NCI-H345 (cell line): ENCODE measurements at places on chromosomes 4 and X.

DNA sequence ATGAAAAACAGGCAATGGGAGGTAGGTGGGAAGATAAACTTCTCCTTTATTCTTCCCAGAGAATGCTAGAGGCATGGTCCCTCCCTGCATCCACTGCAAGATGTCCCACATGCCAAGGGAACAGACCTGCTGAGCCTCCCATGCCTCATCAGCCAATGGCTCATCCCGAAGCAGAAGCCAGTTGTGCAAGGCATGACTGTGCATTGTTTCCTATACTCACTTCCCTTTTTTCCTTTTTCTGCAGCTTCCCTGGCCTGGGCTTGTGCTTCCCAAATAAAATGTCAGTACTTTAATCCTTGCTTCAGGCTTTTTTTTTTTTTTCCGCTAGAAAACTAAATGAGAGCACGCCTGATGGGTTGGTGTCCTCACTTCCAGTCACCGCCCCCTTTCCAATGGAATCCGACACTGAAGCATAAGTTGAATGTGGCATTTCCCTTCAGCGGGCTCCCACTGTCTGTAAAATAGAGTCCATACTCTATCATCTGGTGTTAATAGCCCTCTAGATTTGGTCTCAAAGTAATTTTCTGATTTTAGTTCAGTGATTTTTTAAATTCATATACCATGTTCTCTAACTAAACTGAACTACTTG is 239.0 kb upstream of the JADE1 start:
- no peak for DNase-seq

- DNase-seq: peak; percentile 23
These were observed 997.4 kb upstream of the PRKX start for GRCh38 chrX:4710618-4711433.

DNA sequence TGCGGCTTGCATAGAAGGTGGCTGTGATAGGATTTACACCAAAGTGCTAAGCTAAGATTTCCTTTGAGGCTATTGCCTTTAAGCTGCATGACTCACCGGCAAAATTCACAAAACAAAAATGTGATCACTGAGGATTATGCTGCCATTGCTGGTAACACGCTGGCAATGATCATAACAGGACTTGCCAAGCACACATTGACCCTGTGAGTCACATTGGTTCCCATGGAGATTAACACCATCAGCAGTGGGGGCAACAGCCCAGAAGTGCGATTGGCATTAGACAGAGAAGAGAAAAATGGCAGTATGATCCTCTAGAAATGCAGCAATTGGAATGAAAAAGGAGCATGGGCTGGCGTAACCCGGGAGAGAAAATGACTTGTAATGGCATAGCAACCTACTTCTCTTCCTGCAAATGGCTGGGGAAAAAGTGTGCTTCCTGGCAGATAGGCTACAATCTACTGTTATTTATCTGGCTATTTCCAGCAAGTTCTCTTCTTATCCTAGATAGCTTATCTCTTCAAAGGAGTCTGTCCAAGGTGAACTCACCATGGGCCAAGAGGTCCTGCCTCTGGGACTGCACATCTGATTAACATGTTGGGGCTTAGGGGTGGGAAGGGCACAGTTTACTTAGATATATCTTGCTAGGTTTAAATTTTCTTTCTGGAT is 314.2 kb upstream of the IGFBP7 start:
- no peak for DNase-seq

GRCh38 chr4:142272452-142272851 is 573.6 kb downstream of the INPP4B start:
- no peak for DNase-seq

- DNase-seq: no peak
These were observed 5.5 kb upstream of the WFS1 start for GRCh38 chr4:6264225-6264540.

DNA sequence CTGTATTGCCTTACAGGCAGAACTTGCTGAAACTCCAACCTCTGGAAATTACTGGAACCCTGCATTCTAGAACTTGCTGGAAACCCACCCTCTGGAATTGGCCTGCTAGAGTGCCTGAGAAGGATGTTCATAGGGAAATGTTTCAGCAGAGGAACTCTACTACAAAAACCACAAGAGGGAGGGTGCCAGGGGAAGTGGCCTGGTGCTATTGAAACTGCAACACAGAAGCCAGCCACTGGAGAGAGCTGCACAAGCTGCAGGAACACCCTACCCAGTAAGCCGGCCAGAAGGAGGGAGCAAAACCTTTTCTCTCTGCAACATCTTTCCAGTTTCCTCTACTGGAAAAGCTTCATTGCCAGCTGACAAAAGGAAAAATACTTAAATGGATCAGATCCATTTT is 2.5 kb upstream of the BRWD3 start:
- DNase-seq: no peak

DNA sequence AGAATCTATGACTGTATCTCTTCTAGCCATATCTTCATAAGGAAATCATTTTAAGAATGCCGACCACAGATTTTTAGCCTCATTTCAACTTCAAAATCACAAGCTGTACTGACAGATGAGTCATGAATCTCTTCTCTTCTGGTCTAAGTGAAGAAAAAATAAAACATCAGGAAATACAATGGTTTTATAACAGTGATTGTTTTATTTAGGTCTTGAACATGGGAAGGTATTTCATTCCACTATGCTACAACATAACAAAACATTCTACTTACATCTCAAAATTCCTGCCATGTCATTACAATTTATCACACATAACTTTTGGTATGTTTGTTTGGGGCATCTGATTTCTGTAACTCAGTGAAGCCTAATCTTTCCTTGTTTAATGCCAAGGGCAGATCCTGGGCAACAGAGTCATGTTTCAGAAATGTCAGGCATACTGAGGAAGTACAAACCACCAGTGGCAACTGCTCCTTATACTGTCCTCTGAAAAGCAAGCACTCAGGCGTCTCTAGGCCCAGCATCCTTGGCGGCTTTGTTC is 325.0 kb downstream of the PDHA2 start:
- no peak for DNase-seq

DNA sequence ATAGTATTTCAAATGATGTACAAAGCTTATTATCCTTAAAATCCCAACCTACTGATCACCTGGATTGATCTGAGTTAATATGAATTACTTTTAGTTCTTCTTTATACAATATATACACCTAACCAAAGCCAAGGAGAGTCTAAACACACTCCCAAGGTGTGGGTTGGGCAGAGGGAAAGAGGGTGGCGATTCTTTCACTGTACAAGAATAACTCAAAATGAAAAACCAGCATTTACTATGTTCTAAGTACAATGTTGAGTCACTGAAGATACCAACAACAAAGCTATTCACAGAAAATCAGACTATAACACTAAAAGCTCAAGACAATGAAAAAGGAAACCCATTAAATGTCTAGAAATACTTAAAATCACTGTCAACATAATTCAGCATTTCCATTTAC is 46.6 kb downstream of the ANKRD17 start:
- DNase-seq: no peak

DNA sequence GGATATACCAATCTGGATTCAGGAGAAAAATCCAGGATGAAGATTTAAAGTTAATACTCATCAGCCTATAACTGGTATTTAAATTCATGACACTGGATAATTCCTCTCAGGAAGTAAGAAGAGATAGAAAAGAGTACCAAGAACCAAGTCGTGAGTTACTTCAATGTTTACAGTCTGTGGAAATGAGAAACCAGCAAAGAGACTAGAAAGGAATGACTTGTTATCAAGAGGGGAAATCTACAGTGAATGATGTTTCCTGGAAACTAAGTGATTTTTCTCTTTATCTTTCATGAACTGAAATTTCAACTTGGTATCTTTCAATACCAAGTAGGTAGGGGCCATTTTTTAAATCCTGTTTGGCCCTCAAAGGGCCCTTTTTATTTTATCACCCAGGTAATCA is 217.9 kb upstream of the AFF2 start:
- no peak for DNase-seq

DNA sequence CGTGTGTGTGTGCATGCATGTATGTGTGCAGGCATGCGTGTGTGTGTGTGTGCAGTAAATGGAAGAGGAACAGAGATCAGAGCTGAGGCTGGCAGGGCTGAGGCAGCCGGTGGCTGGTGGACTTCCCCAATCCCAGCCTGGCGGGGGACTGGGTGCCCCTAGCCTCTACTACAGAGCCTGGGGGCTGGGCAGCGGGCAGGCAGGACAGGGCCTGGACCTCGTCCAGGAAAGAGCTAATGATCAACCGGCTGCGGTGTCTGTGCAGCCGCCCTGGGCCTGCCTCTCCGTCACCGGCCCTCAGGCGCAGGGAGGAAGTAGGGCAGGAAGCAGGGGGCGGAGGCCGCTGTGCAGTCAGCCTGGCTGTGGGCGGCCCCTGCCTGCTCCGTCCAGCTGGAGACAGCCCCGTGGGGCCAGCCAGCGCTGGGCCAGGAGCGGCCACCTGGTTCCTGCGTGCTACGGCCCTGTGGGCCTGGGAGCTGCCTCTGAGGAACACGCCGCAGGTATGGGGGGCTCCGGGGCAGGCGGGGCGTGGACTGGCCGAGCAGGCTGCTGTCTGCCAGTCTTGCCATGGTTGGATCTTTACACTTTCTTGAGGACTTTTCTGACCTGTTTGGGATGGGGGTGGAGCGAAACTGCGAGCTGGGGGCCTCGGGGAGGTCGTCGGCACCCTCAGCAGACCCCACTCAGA is at the start of gene SH3TC1:
TSS of gene SH3TC1 (plus strand) at position 385 of the 688 bp plus-strand sequence. CDS start 5,905 bp downstream, outside the sequence.
- DNase-seq: no peak

DNA sequence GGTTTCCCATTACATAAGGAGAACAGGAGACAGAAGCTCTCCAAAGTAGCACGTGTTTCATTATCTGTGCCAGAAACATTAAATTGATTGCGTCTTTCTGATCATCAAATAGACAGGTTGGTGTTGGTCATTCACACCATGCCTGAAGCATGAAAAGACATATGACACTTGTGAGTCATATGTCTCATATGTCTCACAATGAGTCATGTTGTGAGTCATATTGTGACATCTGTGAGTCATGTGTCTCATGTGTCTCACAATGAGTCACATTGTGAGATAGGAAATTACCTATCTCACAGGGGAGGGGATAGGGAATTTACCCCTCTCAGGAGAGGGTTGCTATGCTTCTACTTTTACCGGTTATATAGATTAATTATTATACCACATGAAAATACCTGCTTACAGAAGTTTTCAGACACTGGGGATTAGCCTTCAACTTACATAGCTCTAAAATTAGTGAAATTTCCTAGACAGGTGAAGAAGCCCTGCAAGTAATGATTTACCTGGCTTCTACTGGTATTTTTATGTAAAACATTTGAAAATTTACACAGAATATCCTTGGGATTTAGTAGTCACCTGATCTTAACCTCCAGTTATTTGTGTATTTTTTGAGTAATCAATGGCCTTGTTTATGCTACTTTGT is 80.8 kb downstream of the NPFFR2 start:
- DNase-seq: no peak

DNA sequence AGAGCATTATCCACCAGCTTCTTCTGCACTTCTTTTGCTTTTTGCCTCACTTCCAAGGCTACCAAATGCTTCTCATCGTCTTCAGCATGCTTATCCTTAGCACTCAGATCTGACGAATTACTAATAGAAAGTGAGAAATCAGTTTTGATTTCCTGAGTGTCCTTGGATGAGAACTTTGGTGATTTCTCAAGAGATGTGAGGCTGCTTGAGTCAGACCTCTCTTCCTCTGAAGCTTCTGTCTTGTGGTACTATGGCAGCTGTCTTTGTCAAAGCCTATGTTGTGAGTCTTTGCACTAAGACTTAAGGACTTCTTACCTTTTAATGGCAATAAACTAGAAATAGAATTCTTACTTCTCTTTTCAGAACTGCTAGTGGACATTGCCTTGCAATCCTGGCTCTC is 169.9 kb downstream of the CPE start:
- DNase-seq: no peak

- DNase-seq: no peak
These were observed 16.4 kb downstream of the ARAP2 start for GRCh38 chr4:36227913-36228312.

- no peak for DNase-seq
These were observed 107.6 kb downstream of the CDS1 start for GRCh38 chr4:84690481-84690880.

DNA sequence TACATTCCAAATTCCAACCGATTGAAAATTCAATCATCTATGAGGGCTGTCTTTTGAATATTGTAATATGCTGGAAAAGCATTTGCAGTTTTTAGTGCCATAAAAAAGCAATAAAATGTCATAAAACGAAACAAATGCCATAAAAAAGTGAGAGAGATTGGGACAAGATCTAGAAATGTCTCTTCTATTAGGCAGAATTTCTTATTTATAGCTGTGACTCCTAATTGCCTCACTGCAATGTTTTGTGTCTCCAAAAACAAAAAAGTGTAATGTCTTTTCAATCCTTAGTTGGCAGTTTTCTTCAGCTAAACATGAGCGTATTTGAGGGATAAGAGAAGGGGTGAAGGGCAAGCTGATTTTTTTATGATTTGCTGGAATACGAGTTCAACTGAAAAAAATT is 153.9 kb downstream of the NAF1 start:
- no peak for DNase-seq

GRCh38 chr4:116453127-116453526 is 632.2 kb downstream of the TRAM1L1 start:
- no peak for DNase-seq

- peak; percentile 22 for DNase-seq
These were observed 189.2 kb downstream of the MGST2 start for GRCh38 chr4:139854668-139855403.
